SK-N-SH treated with all-trans-retinoic acid at 6 μM for 48 hours (cell line): ENCODE measurements at places on chromosomes 16 and 17.

- no peak for ATAC-seq
Observed at GRCh38 chr16:1642753-1643152, 30.6 kb downstream of the CRAMP1 start.

DNA sequence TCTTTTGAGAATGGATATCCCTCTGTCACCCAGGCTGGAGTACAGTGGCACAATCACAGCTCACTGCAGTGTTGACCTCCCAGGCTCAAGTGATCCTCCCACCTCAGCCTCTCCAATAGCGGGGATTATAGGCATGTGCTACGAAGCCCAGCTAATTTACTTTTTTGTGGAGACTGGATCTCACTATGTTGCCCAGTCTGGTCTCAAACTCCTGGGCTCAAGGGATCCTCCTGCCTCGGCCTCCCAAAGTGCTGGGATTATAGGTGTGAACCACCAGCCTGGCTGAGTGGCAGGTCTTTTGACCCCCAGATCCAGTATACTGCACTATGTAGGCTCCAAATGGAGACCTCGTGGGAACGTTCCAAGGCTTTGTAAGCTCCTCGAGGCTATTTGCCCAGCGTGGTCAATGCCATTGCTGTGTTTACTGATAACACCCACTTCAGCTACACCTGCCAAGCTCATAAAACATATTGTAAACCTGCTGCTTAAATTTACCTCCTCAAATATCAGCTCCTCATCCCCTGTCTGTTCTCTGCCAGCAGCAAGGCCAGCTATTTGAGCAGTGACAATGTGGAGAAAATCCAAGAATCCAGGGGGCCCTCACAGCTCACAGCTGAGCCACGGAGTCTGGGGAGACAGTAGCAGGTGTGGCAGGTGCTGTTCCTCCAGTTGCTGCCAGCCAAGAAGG is 16.2 kb upstream of the KIFC3 start:
- ATAC-seq = no peak

DNA sequence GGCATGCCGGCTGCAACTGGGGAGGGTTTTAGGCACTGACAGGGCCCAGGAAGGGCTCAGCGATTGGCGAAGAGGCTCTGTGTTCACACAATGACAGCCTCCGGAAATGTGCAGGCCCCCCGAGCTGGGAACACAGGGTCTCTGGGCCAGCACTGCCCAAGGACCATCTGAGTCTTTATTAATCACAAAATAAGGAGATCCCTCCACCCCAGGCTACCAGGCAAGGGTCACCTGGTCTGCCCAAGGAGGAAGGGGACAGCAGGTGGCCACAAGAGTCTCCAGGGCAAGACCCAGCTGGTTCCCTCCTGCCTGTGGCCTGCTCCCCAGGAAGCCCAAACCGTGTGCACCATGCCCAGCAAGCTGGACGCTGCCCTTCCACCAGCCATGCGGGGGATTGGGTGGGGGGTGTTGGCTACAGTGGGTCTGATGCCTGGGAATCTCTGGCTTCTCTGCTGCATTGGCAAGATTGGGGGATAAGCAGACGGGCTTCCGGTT is 52.1 kb upstream of the TNRC6C start:
- no peak for ATAC-seq

DNA sequence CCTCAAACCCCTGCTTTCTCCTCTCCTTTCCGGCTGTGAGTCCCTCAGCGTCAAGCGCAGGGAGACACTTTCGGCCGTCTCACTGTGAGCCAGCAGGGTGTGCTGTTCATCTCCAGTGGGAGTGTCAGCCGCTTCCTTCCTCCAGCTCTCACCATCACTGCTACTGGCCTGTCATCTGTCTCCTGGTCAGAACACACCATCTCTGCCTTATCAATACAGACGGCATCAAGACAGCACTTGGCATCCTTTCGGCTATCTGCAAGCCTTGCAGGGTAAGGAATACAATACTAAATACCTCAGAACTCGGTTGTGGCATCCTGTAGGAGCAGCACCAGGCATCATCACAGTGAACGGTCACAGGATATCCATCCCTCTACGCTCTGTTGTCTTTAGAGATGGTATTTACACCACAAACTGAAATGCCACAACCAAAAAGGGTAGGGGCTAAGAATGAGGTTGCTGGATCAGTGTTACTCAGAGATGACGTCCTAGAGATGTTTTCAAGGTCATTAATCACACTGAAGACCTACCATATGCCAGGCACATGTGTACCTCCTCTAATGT is 20.7 kb upstream of the CMTM4 start:
- peak; percentile 85 for ATAC-seq

DNA sequence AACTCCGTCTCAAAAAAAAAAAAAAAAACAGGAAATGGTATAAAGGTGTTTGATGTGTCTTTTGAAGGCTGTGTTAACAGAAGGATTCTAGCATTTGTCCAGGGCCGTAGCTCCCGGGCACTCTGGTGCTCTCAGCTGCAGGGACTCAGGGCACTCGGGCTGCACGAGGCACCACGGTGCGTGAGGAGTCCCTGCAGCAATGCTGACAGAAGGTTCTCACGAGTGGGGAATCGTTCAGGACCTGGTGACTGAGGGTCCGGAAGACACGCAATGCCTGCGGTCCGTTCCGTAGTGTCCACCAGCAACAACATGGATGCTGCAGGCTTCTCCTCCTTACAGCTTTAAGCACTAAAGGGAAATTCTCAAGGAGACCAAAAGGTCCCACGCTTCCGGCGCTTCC is 12.6 kb upstream of the FAAP100 start:
- no peak for ATAC-seq

DNA sequence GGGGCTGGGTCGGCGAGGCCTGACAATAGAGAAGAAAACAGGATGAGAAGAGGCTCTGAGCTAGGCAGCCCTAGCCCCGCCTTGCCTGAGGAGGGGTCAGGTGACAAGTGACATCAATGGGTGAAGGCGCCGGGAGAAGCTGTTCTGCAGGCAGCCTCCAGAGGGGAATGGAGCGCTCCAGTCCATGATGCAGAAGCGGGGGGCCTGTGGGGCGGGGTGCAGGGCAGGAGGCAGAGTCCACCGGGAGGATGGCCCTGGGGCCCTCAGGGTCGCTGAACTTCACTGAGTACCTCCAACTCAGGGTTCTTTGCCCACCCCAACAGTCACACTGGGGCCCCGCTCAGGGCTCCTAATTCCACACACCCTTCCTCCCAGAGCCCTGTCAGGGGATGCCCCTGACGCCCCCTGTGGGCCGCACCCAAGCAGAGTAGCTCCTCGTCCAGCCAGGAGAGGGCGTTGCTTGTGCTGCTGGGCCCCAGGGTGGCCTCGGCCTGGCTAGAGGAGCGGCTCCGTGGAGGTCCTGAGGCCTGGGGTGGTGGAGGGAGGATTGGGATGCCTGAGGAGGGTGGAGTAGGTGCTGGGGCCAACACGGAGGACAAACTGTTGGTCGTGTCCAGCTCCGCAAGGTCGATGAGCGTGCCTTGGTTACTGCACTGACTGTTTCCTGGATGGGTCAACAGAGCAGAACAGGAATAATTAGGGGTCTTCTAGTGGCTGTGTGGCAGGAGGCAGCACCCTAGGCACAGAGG is 20.8 kb downstream of the GGA3 start:
- peak; percentile 68 for ATAC-seq

DNA sequence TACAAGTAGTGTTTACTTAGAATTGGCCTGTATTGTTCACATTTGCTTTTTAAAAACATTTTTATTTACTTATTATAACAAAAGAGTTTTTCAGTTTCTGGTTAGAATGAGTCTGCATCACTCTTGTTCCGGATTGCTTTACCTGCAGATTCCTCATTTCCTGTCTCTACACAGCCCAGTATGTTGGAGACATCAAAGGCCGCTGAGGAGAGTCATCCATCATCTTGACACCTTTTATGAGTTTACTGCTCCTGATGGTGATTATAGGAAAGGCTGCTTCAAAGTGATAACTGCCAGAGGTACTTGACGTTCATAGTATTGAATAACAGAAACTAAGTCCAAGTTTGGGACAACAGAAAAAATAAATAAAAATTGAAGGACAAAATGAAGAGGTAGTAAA is 490.5 kb upstream of the CA10 start:
- ATAC-seq = no peak
